Activated T-helper 2 cell treated with anti-CD3 and anti-CD28 coated beads, Interferon-gamma antibody, Interleukin-2, Interleukin-4, amounts not matched to agents 10 μg/mL and 5 μg/mL and 100 μg/mL, durations not matched to agents 14 hours and 24 hours and 36 hours (primary cell): ENCODE measurements at places on chromosomes 3 and 15. TPM values are rescaled to one million over a fixed set of nuclear protein-coding genes. Genes with fewer than 3 reads are reported as not detected.
A peak's percentile ranks its signal among the peaks of the same experiment; 100 is the strongest.

GRCh38 chr3:121759541-121760202 lies 10.1 kb upstream of the GOLGB1 start:
- no peak for DNase-seq
- no peaks in the 10 kb centered on the region for H3K4me1 ChIP-seq
- peaks cover 25% of the 10 kb centered on the region for H3K27me3 ChIP-seq
- H3K36me3 ChIP-seq, result no peaks in the 10 kb centered on the region

Gene PLSCR2
- not detected in 2 replicates for total RNA-seq

DNA sequence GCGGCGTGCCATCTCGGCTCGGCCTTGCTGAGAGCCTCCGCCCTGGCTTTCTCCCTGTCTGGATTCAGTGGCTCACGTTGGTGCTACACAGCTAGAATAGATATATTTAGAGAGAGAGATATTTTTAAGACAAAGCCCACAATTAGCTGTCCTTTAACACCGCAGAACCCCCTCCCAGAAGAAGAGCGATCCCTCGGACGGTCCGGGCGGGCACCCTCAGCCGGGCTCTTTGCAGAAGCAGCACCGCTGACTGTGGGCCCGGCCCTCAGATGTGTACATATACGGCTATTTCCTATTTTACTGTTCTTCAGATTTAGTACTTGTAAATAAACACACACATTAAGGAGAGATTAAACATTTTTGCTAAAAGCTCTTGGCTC lies 54.1 kb downstream of the PLXNA1 start:
- H3K27ac ChIP-seq, result no peak overlapping the region
- no peak overlapping the region for H3K4me3 ChIP-seq
- no peaks in the 10 kb centered on the region for H3K4me1 ChIP-seq

GRCh38 chr3:139074565-139075115 lies 29.9 kb upstream of the PRR23C start:
- peaks cover 3% of the 10 kb centered on the region for H3K27me3 ChIP-seq
- no peak overlapping the region for H3K4me3 ChIP-seq
- peaks cover 3% of the 10 kb centered on the region for H3K4me1 ChIP-seq
- no peak for DNase-seq

- no peaks in the 10 kb centered on the region for H3K36me3 ChIP-seq
- H3K4me1 ChIP-seq, result peaks cover 25% of the 10 kb centered on the region
- no peak for DNase-seq
- H3K4me3 ChIP-seq, result no peak overlapping the region
- no peaks in the 10 kb centered on the region for H3K27me3 ChIP-seq
- no peak overlapping the region for H3K27ac ChIP-seq
Observed at GRCh38 chr3:10434938-10435336, 70.4 kb downstream of the ATP2B2 start.

Gene RTP4
- 3.4 and 3.9 TPM in 2 replicates for total RNA-seq

Gene NR2E3
- not detected in 2 replicates for total RNA-seq

DNA sequence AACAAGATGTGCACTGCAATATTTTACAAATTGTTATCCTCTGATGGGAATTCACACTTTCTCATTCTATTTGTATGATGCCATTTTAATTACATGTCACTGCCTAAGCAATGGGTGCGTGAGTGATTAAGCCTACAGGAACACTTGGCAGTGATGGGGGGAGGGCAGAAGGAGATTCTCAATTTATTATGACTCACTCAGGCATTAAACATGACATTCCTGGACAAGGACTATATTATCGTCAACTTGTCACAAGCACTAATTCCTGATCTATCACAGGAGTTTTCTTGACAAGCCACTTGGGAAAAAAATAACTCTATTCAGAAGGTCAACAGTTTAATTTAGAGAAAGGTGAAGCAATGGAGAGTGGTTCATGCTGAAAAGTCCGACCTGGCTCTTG lies 556.8 kb downstream of the NSUN3 start:
- no peaks in the 10 kb centered on the region for H3K4me1 ChIP-seq
- no peaks in the 10 kb centered on the region for H3K36me3 ChIP-seq
- no peak overlapping the region for H3K27ac ChIP-seq
- DNase-seq, result no peak

GRCh38 chr3:19467761-19468160 lies 319.5 kb downstream of the KCNH8 start:
- H3K4me1 ChIP-seq, result no peaks in the 10 kb centered on the region
- H3K27me3 ChIP-seq, result no peaks in the 10 kb centered on the region
- no peak for DNase-seq
- H3K27ac ChIP-seq, result no peak overlapping the region
- no peak overlapping the region for H3K4me3 ChIP-seq
- H3K36me3 ChIP-seq, result no peaks in the 10 kb centered on the region

DNA sequence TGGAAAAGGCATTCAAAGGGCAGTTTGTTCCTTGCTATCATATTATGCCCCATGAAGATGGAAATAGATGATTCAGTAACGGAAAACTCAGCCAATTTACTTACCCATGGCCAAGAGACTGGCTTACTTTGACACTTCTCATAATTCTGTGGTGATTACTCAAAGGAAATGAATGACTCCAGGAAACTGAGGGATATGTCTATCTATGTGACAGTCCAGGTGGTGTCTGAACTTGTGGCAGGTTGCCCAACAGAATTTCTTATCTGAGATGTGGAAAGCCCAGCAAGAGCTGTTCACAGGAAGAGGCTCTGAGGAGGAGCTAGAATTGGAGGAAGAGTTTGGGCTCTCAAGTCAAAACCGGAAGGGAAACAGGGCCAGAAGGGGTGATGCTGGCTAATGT lies 91.2 kb downstream of the KCNAB1 start:
- H3K4me1 ChIP-seq, result peaks cover 2% of the 10 kb centered on the region
- H3K27ac ChIP-seq, result no peak overlapping the region
- H3K4me3 ChIP-seq, result no peak overlapping the region
- H3K36me3 ChIP-seq, result no peaks in the 10 kb centered on the region

Gene CBLB
- total RNA-seq, result 146 and 152 TPM in 2 replicates

Gene CSPG5
- total RNA-seq, result 1.1 and 1.7 TPM in 2 replicates

GRCh38 chr15:93029836-93030429 lies 59.1 kb downstream of the RGMA start:
- DNase-seq, result no peak
- no peak overlapping the region for H3K27ac ChIP-seq
- H3K27me3 ChIP-seq, result no peaks in the 10 kb centered on the region
- peaks cover 10% of the 10 kb centered on the region for H3K4me1 ChIP-seq
- peaks cover 22% of the 10 kb centered on the region for H3K36me3 ChIP-seq

GRCh38 chr3:50609763-50610085 lies 1.9 kb downstream of the CISH start:
- H3K27ac ChIP-seq, result peak overlapping the region; percentile 100
- no peak for DNase-seq
- H3K4me3 ChIP-seq, result peak overlapping the region; percentile 95
- H3K4me1 ChIP-seq, result peaks cover 27% of the 10 kb centered on the region

Gene CALML4
- total RNA-seq, result 11.9 and 12.1 TPM in 2 replicates

GRCh38 chr3:134630506-134630905 lies 20.3 kb downstream of the KY start:
- no peak for DNase-seq
- H3K27me3 ChIP-seq, result peaks cover 6% of the 10 kb centered on the region
- no peaks in the 10 kb centered on the region for H3K4me1 ChIP-seq
- H3K36me3 ChIP-seq, result peaks cover 3% of the 10 kb centered on the region

DNA sequence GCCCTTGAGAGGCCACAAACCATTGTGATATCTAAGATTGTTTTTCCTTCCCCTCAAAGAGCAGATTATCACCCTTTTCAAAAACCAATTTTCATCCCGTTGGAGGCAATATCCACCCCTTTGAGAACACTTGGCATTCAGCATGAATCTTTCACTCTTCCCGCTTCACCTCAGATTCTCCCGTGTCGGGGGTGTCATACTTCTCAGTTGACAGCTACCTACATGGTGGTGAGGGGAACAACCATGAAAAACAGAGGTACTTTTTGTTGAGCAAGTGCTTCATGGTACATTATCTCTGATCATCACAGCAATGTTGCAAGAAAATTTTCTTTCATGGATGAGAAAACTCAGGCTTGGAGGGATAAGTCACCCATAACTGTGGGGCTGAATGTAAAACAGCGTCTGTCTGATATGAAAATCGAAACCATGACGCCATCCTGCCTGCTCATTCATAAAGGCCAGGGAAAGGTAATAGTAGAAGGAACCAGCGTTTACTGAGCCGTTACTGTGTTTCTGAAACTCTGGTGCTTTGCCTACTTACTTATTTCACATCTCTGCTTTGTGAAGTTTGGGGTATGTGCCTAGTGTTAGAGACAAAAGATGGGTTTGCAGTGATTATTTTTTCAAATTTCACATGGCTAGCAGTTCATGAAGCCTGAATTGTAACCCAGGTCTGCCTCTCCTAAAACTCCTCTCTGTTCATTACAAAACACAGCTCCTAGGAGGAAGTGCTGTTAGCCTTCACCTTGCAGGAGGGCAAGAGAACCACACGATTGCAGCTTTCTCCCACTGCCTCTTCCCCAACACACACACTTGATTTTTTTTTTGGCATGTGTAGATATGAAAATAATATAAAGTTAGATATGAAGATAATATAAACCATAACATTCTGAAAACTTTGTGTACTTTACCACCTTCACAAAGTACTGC lies 35.4 kb downstream of the SV2B start:
- H3K27ac ChIP-seq, result no peak overlapping the region
- no peaks in the 10 kb centered on the region for H3K4me1 ChIP-seq
- H3K36me3 ChIP-seq, result no peaks in the 10 kb centered on the region

GRCh38 chr15:65752151-65752700 lies 39.9 kb downstream of the DENND4A start:
- H3K36me3 ChIP-seq, result peaks cover 48% of the 10 kb centered on the region
- no peak overlapping the region for H3K27ac ChIP-seq
- H3K4me3 ChIP-seq, result no peak overlapping the region
- peaks cover 14% of the 10 kb centered on the region for H3K4me1 ChIP-seq
- no peaks in the 10 kb centered on the region for H3K27me3 ChIP-seq
- DNase-seq, result no peak

- H3K27ac ChIP-seq, result peak overlapping the region; percentile 34
- H3K36me3 ChIP-seq, result no peaks in the 10 kb centered on the region
- H3K27me3 ChIP-seq, result peaks cover 12% of the 10 kb centered on the region
- H3K4me1 ChIP-seq, result peaks cover 19% of the 10 kb centered on the region
- H3K4me3 ChIP-seq, result peak overlapping the region; percentile 74
Observed at GRCh38 chr15:56886363-56886931, 32.0 kb upstream of the TCF12 start.

- H3K27ac ChIP-seq, result no peak overlapping the region
- H3K36me3 ChIP-seq, result peaks cover 14% of the 10 kb centered on the region
- H3K27me3 ChIP-seq, result no peaks in the 10 kb centered on the region
- no peak for DNase-seq
- no peak overlapping the region for H3K4me3 ChIP-seq
Observed at GRCh38 chr3:115141033-115141757, 5.9 kb downstream of the ZBTB20 start.
